A549 treated with ZK216348 at 1 μM for 4 hours (cell line): ENCODE measurements at places on chromosomes 3 and 15. TPM values are rescaled to one million over a fixed set of nuclear protein-coding genes. Genes with fewer than 3 reads are reported as not detected.

CPN2 gene
- not detected in 5 replicates for total RNA-seq

C2CD4A gene
- 0.09 to 0.18 TPM (median 0.15 TPM) in 4 of 5 replicates, not detected in the other for total RNA-seq

EFCC1 gene
- total RNA-seq, result not detected in 5 replicates

ITGA11 gene
- 2.3 to 7.9 TPM (median 4.6 TPM) in 5 replicates for total RNA-seq

XCR1 gene
- total RNA-seq, result not detected in 5 replicates

PARP15 gene
- total RNA-seq, result not detected in 5 replicates

PLCB2 gene
- total RNA-seq, result 0.55 to 1.2 TPM (median 1.1 TPM) in 5 replicates

CPLX3 gene
- total RNA-seq, result 0.07 TPM in 1 of 5 replicates, not detected in the others

ARL6 gene
- total RNA-seq, result 4.2 to 6.5 TPM (median 5.0 TPM) in 5 replicates

MOBP gene
- total RNA-seq, result 0.15 to 0.36 TPM in 2 of 5 replicates, not detected in the others

RBP2 gene
- not detected in 5 replicates for total RNA-seq

CPNE9 gene
- total RNA-seq, result 0.14 to 0.30 TPM (median 0.21 TPM) in 3 of 5 replicates, not detected in the others

SAXO2 gene
- 1.5 to 5.0 TPM (median 1.7 TPM) in 5 replicates for total RNA-seq

RAB6B gene
- 0.91 to 2.7 TPM (median 2.5 TPM) in 5 replicates for total RNA-seq

NXPE3 gene
- 18.9 to 24.6 TPM (median 23.5 TPM) in 5 replicates for total RNA-seq

GOLGA6D gene
- 0.07 TPM in 1 of 5 replicates, not detected in the others for total RNA-seq

SLC51A gene
- total RNA-seq, result not detected in 5 replicates

EPHB3 gene
- total RNA-seq, result 0.23 to 0.70 TPM (median 0.27 TPM) in 5 replicates

ENTPD3 gene
- total RNA-seq, result not detected in 5 replicates

DCLK3 gene
- not detected in 5 replicates for total RNA-seq

GOLGA8Q gene
- 0.14 TPM in 1 of 5 replicates, not detected in the others for total RNA-seq

TMEM158 gene
- 9.1 to 21.3 TPM (median 15.9 TPM) in 5 replicates for total RNA-seq

EPHA3 gene
- not detected in 5 replicates for total RNA-seq

TMEM212 gene
- not detected in 5 replicates for total RNA-seq

CD200R1 gene
- total RNA-seq, result 0.06 to 0.07 TPM in 2 of 5 replicates, not detected in the others

TRH gene
- not detected in 5 replicates for total RNA-seq

CCNB2 gene
- 90.0 to 125 TPM (median 98.5 TPM) in 5 replicates for total RNA-seq

GPR62 gene
- not detected in 5 replicates for total RNA-seq

FEZF2 gene
- total RNA-seq, result not detected in 5 replicates

CSPG5 gene
- 0.89 to 1.3 TPM (median 1.1 TPM) in 5 replicates for total RNA-seq

C3orf62 gene
- total RNA-seq, result 1.7 to 2.6 TPM (median 2.0 TPM) in 5 replicates

MYD88 gene
- 21.3 to 27.1 TPM (median 25.9 TPM) in 5 replicates for total RNA-seq

SYNPR gene
- not detected in 5 replicates for total RNA-seq
